ENCODE measurements at places on chromosomes 3 and 15. TPM values are rescaled to one million over a fixed set of nuclear protein-coding genes. Genes with fewer than 3 reads are reported as not detected.

SLC9C1 gene
- polyA plus RNA-seq, result not detected

GALNT15 gene
- not detected for polyA plus RNA-seq

NANOGP8 gene
- not detected for polyA plus RNA-seq

GRCh38 chr3:35254917-35255316 is 384.4 kb upstream of the ARPP21 start:
- no peaks in the 10 kb centered on the region for H3K27me3 ChIP-seq
- DNase-seq, result no peak
- H3K4me1 ChIP-seq, result no peaks in the 10 kb centered on the region
- H3K27ac ChIP-seq, result no peak overlapping the region
- no peak overlapping the region for H3K4me3 ChIP-seq

DNA sequence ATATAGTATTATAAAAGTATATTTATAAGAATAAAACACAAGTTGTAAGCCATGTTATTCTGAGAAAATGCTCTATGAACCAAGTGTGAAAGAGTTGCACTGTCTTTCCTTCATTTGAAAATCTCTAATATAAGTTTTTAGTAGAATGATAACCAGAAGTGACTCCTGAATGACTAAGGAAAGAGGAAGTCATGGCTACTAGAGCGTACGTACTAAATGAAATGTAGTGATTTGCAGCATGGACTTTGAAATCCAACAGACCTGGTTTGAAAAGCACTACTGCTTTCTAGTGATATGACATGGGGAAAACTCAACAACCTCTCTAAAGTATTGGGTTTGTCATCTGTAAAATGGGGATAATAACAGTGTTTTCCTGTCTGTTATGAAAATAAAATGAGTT is 10.3 kb upstream of the DNAJC13 start:
- H3K27me3 ChIP-seq, result peaks cover 1% of the 10 kb centered on the region
- H3K36me3 ChIP-seq, result no peaks in the 10 kb centered on the region
- DNase-seq, result no peak
- H3K27ac ChIP-seq, result no peak overlapping the region

- peaks cover 1% of the 10 kb centered on the region for H3K27me3 ChIP-seq
- H3K27ac ChIP-seq, result no peak overlapping the region
- H3K4me3 ChIP-seq, result no peak overlapping the region
- DNase-seq, result no peak
- peaks cover 10% of the 10 kb centered on the region for H3K4me1 ChIP-seq
Measured at GRCh38 chr3:141557961-141558706, 71.3 kb downstream of the RASA2 start.

GRCh38 chr3:19029837-19030521 is 118.3 kb upstream of the KCNH8 start:
- no peaks in the 10 kb centered on the region for H3K36me3 ChIP-seq
- no peak overlapping the region for H3K27ac ChIP-seq
- no peaks in the 10 kb centered on the region for H3K4me1 ChIP-seq
- DNase-seq, result no peak
- no peak overlapping the region for H3K4me3 ChIP-seq

All from immature natural killer cell (primary cell).